ENCODE measurements at places on chromosomes 6 and 20.

- DNase-seq: peak; percentile 10
Measured at GRCh38 chr6:112144145-112144926, 56.9 kb downstream of the FAM229B start.

GRCh38 chr20:2108987-2109386 lies 7.4 kb downstream of the STK35 start:
- DNase-seq: no peak

DNA sequence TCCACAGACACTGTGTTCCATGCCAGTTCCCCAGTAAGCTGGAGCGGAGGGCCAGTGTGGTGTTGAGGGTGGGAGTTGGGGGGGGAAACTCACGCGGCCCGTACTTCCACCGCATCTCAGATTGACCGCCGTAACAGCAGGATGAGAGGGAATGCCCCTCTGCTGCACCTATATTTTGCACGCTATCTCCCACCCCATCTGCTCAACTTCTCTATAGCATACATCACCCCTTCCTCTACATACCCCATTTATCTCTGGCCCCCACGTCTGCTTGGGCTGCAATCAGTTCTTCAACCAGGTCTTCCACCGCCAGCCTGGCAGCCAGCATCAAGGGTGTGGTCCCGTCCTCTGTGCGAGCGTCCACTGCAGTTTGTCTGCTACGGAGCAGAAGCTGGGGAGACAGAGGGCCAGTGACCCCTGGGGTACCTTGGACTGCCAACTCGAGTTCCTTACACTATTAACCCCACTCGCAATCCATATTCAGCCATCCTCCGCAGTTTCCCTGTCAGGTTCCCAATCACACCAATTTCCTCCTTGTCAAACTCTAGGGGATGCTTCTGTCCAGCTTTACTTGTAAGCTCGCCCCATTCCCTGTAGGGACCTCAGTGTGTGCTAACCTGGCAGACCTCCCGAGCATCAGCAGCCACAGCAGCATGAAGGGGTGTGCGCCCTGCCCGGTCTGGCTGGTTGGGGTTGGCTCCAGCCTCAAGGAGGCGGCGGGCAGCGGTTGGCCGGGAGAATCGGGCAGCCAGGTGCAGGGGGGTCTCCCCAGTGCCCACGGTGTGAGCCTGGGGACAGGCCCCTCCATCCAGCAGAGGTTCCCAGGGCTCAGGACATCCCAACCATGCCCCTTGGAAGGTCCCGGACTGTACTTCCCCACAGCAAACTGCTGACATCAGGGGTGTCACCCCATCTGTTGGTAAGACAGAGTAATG lies 4.5 kb upstream of the GPSM3 start:
- no peak for DNase-seq

DNA sequence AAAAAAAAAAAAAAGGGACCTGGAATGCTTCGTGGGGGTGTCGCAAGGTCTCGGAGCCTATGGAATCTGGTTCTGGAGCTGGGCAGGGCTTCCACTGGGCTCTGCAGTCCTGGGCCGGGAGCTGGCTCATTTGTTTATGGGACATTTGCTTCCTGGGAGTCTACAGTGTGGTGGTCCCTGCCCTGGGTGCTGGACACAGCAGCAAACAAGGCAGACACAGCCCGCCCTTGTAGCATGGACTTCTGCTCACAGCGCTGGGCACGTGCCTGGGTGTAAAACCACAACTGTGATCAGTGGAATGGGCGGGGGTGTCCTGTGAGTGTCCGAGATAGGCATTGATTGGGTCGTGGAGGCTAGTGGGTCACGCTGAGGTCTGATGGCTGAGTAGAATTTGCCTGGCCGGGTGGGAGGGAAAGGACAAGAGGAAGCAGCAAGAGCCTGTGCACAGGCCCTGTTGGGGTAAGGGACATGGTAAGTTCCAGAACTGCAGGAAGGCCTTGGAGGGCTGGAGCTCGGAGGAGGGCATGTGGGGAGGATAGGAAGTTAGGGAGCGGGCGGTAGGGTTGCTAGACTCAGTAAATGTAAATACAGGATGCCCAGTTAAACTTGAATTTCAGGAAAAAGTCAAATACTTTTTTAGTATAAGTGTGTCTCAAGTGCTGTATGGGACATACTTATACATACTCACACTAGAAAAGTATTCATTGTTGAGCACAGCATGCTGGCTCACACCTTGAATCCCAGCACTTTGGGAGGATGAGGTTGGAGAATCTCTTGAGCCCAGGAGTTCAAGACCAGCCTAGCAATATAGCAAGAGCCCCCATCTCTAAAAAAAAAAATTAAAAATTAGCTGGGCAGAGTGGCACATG lies 61.3 kb upstream of the PMEPA1 start:
- DNase-seq: no peak

DNA sequence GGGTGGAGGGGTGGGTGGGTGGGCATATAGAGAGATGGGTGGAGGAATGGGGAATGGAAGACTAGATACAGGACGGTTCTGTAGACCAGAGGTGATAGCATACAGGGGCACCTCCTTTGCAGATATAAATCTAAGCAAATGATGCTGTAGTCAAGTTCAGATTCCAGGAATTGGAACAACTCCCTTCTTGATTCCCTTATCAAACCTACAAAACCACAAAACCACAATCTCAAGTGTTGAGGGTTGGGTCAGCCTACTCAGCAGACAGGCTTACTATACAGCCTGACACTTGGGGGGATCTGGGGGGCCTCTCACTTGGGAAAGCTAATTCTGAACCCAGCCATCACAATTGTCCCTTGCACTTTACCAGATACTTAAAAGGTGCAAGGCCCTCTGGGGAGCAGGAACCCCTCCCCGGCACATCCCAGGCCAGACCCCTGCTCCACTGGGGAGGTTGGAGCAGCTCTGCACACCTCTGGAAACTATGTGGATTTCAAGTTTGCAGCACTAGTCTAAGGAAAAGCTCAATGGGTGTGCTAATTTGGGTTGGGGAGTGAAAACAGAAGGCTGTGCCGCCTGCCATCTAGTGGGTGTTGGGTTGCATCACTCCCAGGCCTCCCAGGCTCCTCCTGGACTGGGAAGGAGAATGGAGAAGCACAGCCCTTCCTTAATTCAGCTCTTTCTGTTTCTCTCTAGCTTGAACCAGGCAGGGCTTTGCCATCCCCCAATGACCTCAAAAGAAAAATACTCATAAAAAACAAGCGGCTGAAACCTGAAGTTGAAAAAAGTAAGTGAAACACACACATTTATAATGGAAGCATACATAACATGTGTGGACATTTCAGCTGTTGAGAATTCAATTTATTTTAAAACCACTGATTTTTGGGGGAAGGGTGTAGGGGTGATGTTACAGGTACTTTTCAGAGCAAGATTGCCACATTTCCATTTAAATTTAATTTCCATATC lies 121.2 kb upstream of the LAMP5 start:
- DNase-seq: no peak

DNA sequence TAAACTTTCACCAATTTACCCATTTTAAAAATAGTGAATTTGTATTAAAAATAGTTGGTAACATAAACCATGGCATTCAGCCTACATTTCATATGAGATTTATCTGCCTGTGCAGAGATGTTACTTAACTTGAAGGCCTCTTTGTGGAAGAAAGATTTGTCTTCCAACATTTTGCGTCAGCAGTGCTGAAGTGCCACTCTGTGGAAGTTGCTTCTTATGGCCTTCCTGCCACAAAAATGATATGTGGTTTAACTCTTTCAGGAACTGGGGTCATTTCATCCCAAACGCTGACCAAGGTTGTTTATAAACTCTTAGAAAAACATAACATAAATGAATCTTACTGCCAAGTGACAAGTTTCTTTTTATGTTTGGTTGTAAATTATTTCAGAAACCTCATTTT lies 246.8 kb downstream of the ARID1B start:
- DNase-seq: no peak

DNA sequence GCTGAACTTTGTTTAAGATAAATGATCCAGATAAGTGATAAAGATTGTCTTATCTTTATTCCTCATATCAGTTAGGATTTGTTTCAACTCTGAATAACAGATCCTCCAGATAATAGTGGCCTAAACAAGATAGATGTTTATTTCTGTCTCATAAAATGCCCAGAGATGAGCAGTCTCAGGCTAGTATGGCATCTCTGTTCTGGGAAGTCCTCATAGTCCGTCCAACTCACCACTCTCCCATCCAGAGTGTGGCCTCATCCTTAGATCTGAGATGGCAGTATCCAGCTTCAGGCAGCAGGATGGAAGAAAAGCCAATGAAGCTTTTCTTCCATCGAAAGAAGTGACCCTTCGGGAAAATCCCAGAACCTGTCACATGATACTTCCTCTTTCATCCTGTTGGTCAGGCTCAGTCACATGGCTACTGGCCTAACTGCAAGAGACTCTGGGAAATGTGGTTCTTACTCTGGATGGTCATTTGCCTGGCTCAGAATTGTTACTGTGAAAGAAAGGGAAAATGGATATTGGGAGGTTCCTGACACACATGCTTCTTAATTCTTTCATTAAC lies 29.4 kb upstream of the TAGAP start:
- DNase-seq: no peak

DNA sequence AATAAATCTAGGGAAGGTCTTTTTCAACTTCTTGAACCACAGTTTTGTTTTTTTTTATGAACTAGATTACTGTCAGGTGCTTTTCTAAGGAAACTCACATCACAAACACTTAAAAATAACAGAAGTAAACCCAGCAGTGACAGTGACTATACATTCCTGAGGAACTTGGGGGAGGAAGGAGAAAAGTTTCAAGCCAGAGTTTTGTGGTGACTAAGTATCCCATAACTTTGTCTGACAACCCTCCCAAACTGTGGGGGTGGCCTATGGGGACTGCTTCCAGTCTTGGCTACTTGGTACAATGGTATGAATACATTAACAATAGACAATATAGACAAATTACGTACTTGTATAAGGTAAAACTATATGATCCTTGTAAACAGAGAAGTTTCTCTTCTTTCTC lies 202.5 kb upstream of the MAN1A1 start:
- DNase-seq: no peak

DNA sequence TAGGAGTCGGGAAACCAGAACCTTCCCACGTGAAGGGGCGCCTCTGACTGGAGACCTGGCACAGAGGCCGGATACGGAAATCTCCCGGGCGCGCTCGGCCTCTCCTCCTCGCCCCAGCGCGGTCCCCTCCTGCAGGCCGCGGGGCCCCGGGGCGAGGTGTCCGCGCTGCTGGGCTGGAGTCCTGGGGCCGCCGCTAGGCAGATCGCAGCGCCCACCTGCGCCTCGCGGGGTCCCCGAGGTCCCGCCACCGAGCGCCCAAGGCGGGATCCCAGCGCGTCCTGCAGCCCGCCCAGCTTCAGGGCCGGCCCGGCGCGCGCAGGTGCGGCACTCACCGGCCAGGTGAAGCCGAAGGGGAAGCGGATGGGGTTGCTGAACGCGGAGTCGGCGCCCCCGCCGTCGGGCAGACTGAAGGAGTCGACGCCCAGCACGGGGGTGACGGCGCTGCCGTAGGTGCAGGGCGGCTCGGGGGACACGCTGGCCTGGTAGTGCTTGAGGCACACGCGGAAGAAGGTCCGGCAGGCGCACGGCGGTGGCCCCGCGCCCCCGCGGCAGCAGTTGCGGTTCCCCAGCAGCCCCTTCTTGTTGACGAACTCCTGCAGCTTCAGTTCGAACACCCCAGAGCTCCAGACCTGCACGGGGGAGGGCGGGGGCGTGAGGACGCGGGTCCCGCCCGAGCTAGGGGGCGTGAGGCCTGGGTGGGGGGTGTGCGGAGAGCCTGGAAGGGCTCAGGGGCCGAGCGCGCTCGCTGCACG lies 1.5 kb downstream of the DLL1 start:
- DNase-seq: no peak

DNA sequence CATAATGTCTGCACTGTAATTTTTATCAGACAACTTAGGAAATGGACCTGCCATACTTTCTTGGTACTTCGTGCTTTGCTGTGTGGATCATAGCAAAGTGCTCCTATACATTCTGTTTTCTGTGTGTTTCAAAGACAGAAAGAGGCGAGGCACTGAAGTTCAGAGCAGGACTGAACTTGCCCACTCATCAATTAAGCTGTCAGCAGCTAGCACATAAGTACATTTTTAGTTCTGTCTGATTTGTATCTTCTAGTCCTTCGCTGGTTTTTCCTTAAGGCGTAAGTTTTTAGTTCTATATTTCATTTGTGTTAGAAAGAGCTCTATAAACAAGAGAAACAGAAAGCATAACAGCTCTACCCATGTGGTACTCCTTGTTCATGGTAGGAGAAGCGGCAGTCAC lies 42.1 kb downstream of the MAP3K4 start:
- no peak for DNase-seq

DNA sequence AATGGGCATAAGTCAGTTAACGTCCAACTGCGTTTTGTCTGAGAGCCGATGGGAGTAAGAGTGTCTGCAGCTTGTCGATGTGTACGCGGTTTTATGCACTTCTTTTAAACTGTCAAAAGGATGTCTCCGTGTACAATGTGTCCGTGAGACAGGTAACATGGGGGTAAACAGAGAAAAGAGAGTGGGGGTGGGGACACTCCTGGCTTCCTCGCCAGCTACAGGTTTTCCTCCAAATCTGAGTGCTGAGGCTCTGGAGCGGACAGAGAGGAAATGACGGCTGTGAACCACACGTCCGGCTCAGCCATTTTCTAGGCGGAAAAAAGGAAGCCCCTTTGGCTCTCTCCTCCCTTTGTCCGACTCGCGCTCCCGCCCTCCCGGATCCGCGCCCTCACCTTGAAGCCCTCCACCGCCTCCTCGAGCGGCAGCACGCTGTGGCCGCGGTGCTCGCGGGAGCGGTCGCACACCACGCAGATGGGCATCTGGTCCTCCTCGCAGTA lies 916 bp downstream of the TRIM27 start:
- DNase-seq: no peak

- DNase-seq: no peak
Measured at GRCh38 chr20:57259121-57259937, 7.1 kb downstream of the BMP7 start.

- DNase-seq: no peak
Measured at GRCh38 chr6:75624988-75625387, 23.3 kb downstream of the SENP6 start.

- no peak for DNase-seq
Measured at GRCh38 chr6:122833021-122833491, 44.0 kb downstream of the SMPDL3A start.

- DNase-seq: no peak
Measured at GRCh38 chr6:97842521-97842920, 559.5 kb upstream of the MMS22L start.

DNA sequence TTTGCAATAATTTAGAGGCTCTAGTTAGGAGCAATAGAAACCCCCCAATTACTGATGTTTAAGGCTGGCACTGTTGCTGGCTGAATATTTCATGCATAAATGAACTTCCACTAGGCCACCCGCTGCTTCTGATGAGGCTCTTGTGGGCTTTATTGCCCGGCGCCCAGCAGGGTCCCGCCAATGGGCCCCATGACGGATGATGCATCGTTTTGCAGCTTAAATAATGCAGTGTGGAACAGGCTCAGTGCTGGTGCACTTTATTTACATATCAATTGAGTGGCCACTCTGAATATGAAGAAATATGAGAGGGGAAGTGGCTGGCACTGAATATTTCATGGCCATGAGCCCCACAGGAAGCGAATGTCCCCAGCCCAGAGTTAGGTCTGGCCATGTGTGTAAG lies 155.3 kb upstream of the MAFB start:
- DNase-seq: no peak

DNA sequence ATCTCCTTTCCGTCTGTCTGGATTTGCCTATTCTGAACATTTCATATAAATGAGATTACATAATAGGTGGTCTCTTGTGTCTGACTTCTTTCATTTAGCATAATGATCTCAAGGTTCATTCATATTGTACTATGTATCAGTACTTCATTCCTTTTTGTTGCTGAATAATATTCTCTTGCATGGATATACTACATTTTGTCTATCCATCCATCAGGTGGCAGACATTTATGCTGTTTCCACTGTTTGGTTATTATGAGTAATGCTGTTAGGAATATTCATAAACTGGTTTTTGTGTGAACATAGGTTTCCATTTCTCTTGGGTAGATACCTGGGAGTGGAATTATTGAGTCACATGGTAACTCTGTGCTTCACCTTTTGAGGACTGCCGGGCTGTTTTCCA lies 148.2 kb upstream of the PMEPA1 start:
- no peak for DNase-seq
